ENCODE measurements at places on chromosomes 1 and 21.

DNA sequence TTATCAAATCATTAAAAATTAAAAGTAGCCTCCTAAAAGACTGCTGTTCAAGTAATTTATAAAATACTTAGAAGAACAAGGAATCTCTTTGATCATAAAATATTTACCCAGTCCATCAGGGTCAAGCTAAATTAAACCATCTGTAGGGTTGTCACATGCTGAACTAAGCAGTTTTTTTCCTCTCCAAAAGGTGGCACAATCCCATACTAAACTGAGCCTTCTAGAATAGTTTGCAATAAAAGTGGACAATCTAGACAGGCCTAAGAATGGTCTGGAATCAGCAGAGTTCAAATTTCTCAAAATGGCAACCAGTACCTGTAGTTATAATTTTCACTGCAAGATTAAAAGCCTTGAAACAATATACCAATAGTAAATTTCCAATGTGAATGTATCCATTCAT lies 194.8 kb downstream of the EIF4G3 start:
- DNase-seq = no peak

DNA sequence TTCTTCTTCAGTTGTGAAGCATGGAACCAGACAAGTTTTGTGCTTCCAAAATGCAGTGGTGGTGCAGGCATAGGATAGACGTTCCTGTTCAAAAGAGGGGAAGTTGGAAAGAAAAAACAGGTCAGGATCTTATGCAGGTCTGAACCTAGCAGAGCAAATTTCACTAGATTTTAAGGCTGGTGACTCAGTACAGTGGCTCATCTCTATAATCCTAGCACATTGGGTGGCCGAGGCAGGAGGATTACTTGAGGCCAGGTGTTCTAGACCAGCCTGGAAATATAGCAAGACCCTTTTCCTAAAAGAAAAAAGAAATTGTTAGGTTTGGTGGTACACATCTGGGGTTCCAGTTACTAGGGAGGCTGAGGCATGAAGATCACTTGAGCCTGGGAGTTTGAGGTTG lies 88.1 kb downstream of the OBSCN start:
- no peak for DNase-seq

GRCh38 chr21:45067462-45068285 lies 6.7 kb upstream of the ADARB1 start:
- no peak for DNase-seq

DNA sequence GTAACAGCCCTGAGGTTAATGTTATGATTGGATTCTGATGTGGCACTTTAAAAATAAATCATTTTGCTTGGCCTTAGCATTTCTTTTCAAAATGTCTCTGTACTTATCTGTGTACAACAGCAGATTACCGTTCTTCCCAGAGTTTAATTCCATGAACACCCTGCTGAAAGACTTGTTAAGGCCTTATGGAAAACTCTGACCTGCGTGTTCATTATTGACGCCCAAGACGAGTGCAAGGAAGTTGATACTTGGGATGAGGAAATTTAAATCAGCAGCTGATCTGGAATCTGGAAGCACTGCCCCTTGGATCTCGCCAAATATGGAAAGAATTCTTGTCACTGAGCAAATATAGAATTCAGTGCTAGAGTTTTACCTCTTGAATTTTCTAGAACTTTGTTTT lies 6.7 kb downstream of the ERG start:
- no peak for DNase-seq

DNA sequence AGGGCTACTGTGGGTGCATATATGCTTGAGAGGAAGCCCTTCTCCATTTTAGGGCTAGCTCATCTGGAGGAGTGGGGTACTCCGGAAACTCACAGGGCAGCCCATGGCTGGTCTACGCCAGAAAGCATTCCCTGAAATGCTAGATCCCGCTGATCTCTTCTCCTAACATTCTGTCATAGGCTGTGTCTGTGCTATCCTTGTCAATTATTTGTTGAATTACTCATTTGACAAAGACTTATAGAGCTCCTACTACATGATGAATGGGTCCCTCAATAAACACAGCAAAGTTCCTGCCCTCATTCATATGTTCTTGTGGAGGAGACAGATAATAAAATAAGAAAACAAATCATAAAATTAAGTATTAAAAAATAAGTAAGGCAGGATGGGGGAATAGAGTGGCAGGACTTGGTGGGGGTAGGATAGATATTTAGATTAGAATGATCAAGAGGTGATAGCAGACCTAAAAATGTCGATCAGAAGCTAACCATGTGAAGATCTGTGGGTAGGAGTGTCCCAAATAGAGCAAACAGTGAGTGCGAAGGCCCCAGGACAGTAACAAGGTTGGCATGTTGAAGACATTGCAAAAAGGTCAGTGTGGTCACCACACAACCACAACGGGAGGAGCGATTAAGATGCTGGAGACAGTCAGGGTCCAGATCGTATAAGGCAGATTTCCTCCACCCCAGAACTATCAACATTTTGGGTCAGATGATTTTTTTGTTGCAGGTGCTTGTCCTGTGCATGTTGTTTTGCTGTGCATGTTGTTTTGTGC lies 13.2 kb downstream of the NGF start:
- no peak for DNase-seq

DNA sequence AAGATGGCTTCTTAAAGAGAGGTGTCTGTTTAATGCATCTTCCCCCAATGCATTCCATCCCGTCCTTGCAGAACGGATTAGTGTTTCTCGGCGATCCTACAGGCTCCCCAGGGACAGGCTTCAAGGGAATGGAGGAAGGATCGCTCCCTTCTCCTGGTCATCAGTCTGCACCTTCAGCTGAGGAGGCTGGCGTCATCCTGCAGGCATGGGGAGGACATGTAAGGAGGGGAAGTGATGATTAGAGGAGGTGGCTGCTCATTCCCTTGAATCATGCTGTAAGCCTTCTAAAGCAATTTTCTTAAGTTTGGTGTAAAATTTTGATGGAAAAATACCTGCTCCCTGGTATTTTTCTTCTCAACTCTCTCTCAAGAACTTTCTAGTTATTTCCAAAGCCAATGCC lies 603.6 kb downstream of the NPHP4 start:
- DNase-seq = no peak

GRCh38 chr1:91952187-91952586 lies 3.0 kb downstream of the BRDT start:
- no peak for DNase-seq

- no peak for DNase-seq
Measured at GRCh38 chr1:178684111-178684510, 40.9 kb upstream of the RALGPS2 start.

DNA sequence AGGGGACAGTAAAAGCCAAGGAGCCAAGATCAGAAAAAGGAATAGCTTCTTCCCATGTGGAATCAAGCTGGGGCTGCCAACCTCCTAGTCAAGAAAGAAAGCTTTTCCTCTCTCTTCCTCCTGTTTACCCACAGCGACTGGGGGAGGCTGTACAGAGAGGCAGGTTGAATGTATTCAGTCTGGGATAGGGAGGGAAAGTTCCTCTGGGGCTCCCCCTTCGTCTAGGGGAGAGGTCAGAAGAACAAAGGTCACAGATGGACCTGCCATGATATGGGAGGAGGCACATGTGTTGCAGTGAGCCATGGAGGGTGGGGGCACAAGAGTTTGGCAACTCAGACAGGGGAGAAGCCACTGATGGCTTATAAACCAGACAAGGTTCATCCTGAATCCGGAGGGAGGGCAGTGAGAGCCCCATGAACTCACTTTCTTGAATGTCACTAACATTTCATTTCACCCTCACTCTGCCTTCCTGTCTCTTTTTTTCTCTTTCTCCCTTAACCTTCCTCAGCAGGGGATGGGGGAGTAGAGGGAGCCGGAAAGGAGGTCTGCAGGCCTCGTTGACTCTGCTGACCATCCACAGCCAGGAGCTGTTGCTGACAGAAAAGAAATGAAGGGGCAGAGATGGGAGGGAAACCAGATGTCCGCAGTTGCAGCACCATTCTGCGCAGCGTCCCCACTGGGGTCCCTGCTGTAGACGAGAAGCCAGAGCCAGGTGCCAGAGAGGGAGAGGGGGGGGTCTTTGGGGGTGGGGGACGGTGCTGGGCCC lies 61.1 kb downstream of the PLXNA2 start:
- DNase-seq = no peak

DNA sequence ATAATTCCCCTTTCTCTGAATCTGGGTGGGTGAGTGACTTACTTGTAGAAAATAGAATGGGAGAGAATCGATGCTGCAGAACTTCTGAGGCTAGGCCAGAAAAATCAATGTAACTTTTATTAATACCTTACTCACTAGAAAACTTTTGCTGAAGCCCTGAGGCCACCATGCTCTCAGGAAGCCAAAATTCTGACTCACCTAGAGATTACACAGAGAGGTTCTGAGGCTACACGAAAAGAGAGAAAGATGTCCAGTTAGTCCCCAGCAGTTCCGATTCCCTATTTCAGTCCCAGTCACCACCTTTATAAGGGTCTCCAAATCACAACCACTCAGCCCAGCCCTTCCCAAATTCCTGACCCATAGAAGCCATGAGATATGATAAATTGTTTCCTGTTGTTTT lies 135.2 kb downstream of the NTPCR start:
- DNase-seq = no peak

- DNase-seq = no peak
Measured at GRCh38 chr1:1004780-1005697, 5.1 kb upstream of the HES4 start.

DNA sequence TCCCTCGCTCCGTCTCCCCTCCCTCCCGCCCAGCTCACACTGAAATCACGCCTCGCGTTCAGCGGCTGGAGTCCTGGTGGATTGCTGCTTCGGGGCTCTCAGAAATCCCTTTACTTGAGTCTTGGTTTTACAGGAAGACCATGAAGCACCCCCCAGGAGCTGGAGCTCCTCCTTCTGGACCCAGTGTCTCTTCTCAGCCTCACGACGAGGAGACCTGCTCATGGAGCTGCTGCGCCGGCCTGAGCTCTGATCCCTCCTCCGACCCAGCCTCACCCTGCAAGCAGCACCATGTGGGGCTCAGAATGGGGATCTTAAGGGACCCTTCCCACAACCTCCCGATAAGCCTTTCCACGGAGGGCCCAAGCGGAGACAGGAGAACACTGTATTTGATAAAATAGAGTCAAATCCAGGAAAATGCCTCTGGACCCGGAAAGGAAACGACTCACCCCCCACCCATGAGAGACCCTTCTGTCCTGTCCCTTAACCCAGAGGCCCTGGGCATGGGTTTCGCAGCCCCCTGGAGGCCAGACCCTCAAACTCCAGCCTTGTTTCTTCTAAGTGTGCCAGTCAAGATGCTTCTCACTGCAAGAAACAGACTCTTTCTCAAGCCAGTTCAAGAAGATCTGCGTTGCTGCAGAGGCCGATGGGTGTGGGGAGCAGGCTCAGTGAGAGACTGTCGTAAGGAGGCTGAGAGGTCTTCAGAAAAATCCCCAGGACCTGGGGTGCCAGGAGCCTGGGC lies 26.1 kb downstream of the PDE9A start:
- DNase-seq = no peak

DNA sequence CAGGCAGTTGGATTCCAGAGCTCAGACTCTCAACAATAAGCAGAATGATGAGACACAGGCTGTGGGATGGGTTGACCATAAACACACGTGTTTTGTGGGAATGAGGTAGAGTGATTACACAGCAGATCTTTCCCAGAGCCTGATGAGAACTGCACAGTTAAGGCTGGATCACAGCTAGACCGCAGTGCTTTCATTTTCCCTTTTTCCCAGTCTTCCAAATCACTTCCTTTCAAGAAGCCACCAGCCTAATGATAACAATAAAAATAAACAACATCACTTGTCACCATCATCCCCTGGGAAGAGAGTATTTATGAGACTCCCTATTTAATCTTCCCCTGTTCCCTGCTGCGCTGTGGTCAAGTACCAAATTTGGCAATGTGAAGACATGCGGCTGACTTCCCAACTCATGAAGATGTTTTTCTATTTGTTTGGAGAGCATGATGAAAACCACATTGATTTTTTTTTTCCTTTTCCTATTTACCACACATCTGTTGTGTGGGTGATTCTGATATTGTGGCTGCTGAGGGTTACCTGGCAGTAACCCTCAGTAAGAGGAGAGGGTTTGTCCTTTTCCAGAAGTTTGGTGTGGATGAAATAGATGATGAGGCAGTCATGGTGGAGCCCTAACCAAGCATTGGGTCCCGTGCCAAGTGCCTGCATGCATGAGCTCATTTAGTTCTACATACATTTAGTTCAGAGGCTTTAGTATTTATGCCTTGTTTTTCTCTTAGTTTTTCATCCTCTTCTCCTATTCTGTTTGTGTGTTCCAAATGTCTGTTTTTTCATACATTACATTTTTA lies 248.9 kb upstream of the HOOK1 start:
- no peak for DNase-seq

DNA sequence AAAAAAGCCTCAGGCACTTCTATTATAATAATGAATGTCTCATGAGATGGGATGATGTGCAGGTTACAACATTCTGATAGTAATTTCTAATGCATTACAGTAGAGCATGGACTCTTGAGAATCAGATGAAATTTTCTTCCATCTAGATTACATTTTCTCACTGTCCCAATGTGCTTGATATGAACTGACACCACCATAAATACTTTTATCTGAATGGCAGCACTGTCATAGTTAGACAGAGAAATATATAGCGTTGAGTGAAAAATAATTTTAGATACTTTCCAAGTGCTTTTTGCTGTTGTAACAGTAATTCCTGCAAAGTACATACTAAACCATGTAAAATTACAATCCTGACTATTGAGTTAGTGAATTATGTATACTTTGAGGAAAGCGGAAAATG lies 630.1 kb downstream of the BRINP3 start:
- DNase-seq = no peak

DNA sequence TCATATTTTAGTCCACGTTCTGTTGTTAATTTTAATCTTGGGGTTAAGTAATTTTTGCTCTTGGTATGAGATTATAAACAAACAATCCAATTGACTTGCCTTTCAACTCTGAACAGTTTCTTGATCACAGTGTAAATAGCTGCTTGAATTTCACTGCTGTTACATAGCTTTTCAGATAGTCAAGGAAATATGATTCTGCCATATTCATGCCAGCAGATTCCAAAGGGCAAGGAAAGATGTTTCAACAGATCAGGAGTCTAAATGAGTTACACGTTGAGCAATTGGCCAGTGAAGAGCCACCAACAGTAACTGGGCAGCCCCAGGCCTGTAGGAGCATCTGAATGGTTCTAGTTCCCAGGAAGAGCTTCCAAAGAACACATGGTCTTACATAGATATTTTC lies 93.6 kb downstream of the LEPR start:
- no peak for DNase-seq

- DNase-seq = no peak
Measured at GRCh38 chr1:227901239-227901905, 46.4 kb downstream of the WNT9A start.

- no peak for DNase-seq
Measured at GRCh38 chr1:28067523-28068090, 20.8 kb downstream of the EYA3 start.

DNA sequence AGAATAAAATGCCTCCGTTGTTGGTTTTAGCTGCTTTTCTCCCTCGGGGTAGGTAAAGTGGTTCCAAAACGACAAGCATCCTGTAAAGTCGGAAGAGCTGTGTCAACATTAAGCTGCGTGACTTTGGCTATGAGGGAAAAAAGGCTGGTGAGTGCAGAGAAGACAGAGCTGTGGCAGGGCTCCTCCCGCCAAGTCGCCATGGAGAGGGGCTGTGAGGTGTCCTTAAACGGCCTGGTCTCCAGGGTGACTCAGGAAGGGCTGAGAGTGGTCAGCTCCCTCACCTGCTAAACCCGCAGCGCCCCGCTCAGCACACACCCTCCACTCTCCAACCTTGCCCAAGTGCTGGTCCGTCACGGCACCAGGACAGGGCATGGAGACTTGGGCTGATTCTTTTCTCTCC lies 91.6 kb upstream of the SAMD11 start:
- DNase-seq = no peak
